ENCODE measurements at places on chromosomes 12 and 14.

DNA sequence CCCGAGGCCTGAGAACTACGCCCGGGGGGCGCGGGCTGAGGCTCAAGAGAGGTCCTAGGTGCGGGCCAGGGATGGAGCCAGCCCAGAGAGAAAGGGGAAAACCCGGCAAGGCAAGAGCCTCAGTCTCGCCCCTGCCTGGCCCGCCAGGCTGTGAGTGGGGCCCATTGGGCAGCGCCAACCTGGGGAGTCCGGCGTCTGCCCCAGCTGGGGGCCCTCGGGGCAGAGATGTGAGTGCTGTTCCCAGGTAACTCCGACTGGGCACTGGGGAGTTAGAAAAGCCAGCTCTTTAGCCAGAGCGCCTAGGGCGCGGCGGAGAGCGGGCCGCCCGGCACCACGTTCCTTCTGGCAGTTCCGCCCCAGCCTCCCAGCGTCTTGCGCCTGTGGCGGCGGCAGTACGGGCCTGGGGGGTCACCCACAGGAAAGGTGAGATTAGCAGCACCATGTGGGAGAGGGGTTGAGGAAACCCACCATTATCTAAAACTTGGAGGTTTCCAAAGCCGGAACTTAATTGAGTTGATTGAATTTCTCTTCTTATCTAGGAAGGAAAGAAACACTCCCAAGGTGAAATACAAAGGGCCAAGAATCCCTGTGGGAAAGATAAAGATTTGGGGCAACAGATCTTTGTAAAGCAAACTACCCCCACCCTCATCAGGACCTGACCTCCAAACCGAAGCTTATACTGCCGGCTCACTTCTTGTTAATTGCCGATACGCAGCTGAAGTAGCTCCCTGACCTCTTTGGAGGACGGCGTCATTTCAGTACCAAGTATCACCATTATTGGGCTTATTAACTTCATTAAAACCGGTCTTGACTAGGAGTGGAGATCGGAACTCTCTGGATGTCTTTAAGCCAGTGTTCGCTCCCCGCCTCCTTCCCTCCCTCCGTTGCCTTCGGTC lies 11.6 kb downstream of the OTX2 start:
- no peak overlapping the region for H3K27ac ChIP-seq
- H3K4me1 ChIP-seq, result peaks cover 4% of the 10 kb centered on the region
- no peaks in the 10 kb centered on the region for H3K36me3 ChIP-seq
- DNase-seq, result no peak
- no peak overlapping the region for H3K4me3 ChIP-seq

DNA sequence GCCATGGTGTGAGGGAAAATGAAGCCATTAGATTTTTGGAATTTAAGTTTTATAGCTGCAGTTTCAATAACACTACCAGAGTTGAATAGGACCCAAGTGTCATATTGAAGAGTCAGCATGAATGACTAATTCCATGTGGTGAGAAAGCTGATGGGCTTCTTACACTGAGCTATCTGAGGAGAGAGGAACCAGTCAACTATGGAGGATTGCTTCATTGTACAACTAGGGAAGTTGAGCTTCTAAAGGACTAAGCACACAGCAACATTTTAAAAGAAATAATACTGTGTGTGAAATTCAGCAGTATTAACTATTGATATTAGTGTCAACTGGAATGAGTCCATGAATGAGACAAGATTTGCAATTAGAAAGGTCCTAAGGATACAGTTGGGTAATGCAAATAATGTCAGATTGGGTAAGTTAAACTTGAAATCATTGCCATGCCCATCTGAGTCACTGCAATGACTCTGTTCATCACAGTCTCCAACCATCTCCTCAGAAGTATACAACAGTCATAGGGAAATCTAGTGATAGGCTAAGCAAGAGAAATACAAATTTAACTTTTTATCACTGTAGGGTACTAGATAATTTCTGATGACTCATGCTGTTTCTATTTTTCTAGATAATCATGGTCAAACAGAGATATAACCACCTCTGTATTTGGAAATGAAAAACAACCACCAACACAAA lies 394.2 kb downstream of the FSCB start:
- H3K27ac ChIP-seq, result no peak overlapping the region
- no peaks in the 10 kb centered on the region for H3K27me3 ChIP-seq
- DNase-seq, result no peak
- H3K4me3 ChIP-seq, result no peak overlapping the region
- no peaks in the 10 kb centered on the region for H3K36me3 ChIP-seq

GRCh38 chr14:33762161-33762851 lies 188.6 kb downstream of the EGLN3 start:
- H3K4me1 ChIP-seq, result no peaks in the 10 kb centered on the region
- H3K4me3 ChIP-seq, result no peak overlapping the region
- H3K36me3 ChIP-seq, result no peaks in the 10 kb centered on the region
- no peak overlapping the region for H3K27ac ChIP-seq
- DNase-seq, result no peak
- no peaks in the 10 kb centered on the region for H3K27me3 ChIP-seq

GRCh38 chr12:5650829-5651461 lies 219.0 kb downstream of the NTF3 start:
- no peak overlapping the region for H3K27ac ChIP-seq
- no peaks in the 10 kb centered on the region for H3K4me1 ChIP-seq
- H3K36me3 ChIP-seq, result no peaks in the 10 kb centered on the region

- DNase-seq, result no peak
- peaks cover 20% of the 10 kb centered on the region for H3K4me1 ChIP-seq
- no peak overlapping the region for H3K4me3 ChIP-seq
- no peaks in the 10 kb centered on the region for H3K27me3 ChIP-seq
- H3K27ac ChIP-seq, result peak overlapping the region; percentile 71
- H3K36me3 ChIP-seq, result peaks cover 6% of the 10 kb centered on the region
Observed at GRCh38 chr14:59254146-59254910, 65.9 kb downstream of the DAAM1 start.
